ENCODE measurements at places on chromosomes 2 and 18. TPM values are rescaled to one million over a fixed set of nuclear protein-coding genes. Genes with fewer than 3 reads are reported as not detected.

Gene ABCG5
- 0.14 TPM for total RNA-seq

DNA sequence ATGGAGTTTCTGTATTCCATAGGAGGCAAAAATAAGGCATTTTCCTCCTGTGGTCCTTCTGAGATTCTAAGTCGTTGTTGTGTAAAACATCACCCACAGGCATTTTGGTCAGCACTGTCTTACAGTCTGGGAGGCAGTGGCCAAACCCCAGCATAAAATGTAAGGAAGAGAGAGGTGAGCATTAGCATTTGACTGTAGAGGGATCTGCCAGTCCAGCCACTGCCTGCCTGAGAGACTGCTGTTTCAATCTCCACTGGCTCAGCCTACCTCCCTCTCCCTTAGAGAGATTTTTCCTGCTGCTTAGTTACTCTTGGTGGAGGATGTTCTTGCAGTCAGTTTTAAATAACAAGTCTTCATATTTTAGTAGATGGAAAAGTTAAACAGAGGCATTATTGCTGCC, 77.0 kb downstream of the ARHGEF33 start:
- DNase-seq: no peak

- no peak for DNase-seq
Observed at GRCh38 chr2:237178396-237178795, 92.7 kb downstream of the COPS8 start.

GRCh38 chr18:58088691-58089065, 44.7 kb downstream of the NEDD4L start:
- no peak for DNase-seq

GRCh38 chr2:108916796-108917421, 72.1 kb downstream of the EDAR start:
- DNase-seq: no peak

GRCh38 chr18:79383388-79384056, 12.2 kb upstream of the NFATC1 start:
- DNase-seq: no peak

Measured in Caki2 (cell line).